ENCODE measurements at places on chromosomes 4 and X.

DNA sequence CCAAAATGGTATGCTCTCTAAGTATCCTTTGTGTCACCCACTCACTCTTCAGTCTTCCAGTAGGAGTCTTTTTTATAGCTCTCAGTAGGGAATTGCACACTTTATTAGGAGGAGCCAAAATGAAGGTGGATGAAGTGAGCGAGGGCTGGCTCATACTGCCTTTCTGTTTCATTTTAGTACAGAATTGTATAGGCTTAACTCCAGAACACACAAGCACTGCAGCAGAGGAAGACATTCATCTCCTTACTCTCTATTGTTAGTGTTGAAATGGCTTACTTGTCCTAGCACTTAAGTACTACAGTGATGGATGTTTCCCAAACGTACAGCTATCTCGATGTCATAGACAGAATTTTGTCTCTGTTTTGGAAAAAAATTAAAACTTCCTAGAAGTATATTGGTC, 327.3 kb upstream of the ATOH1 start:
- no peak for DNase-seq

- DNase-seq, result no peak
Measured at GRCh38 chr4:123997776-123998449, 601.3 kb downstream of the SPRY1 start.

- no peak for DNase-seq
Measured at GRCh38 chr4:117135634-117136354, 50.4 kb upstream of the TRAM1L1 start.

GRCh38 chrX:40078489-40079227, 19.1 kb downstream of the BCOR start:
- no peak for DNase-seq

DNA sequence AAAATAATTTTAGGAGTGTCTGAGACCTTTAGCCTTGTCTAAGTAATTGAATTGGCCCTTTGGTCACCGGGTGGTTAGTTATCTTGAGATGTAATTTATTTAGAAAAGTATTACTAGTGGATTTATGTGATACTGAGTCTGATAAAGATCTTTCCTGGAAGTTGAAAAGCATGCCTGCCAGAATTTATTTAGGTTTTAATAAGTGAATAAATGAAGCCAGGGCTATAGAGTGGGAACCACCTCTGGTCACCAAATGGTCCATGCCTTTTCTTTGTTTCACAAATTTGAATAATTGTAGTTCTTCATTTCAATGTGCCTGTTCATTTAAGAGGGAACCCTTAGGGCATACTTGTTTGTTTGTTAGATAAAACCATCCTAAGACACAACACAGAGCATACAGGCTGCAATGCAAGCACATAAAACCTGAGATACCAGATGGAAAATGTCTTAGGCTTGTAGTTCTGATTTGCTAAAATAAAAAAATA, 627.8 kb downstream of the ADGRL3 start:
- no peak for DNase-seq

DNA sequence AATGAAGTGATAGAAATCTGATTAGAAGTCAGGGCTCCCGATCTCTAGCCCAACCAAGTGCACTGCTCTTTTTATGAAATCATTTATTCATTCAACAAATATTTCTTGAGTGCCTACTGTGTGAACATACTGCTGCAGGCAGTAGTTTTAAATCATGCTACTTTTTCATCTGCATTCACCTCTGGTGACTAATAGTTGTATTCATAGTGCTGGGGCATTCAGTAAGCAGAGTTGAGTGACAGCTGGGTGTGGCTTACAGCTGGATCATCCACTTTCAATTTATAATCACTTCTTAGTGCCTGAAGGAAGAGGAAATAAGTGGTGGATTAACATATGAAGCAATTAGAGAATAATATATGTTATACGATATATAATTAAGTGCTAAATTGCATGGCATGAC, 94.1 kb upstream of the HPRT1 start:
- no peak for DNase-seq

- DNase-seq, result peak; percentile 10
Measured at GRCh38 chr4:118352843-118353533, at the start of gene PRSS12. Gene PRSS12, minus strand, starts transcription at chr4:118353003. Its CDS starts 283 bp downstream, at chr4:118352720.

- no peak for DNase-seq
Measured at GRCh38 chr4:5592272-5592671, 116.1 kb downstream of the EVC2 start.

DNA sequence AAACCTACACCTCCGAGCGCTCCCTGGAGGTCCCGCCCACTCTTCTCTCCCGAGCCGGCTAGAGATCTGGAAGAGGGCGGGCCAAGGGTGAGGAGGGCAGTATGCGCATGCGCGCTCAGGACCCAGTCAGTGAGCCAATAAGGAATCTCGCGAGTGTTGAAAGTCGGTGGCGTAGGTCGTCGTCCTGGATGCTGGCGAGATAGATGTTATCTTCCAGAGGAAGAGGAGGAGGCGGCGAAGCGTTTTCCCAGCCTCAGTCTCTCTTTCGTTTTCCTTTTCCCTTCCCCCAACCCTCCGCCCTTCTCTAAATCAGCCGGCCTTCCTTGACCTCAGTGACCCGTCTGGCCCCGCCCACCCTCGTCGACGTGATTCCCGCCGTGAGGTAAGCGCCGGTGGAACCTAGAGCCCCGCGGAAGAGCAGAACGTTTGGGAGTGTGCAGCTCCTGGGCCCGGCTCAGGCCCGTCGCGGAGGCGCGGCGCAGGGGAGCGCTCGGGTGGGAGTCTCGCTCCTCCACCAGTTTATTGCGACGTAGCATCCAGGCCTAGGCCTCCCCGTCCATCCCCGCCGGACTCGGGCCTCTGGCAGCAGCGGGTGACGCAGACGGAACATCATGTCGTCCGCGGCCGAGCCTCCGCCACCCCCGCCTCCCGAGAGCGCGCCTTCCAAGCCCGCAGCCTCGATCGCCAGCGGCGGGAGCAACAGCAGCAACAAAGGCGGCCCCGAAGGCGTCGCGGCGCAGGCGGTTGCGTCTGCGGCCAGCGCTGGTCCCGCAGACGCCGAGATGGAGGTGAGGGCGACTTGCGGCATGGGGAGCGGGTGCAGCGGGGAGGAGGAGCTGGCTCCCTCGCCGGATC, at the start of gene SMARCA5:
Gene SMARCA5 (plus strand): TSS at position 389 of the 855 bp plus-strand sequence. CDS start 223 bp downstream, at position 612.
- peak; percentile 96 for DNase-seq

GRCh38 chr4:71027611-71028010, 34.2 kb downstream of the DCK start:
- DNase-seq, result no peak

- DNase-seq, result no peak
Measured at GRCh38 chrX:11670316-11670715, 4.6 kb upstream of the ARHGAP6 start.

DNA sequence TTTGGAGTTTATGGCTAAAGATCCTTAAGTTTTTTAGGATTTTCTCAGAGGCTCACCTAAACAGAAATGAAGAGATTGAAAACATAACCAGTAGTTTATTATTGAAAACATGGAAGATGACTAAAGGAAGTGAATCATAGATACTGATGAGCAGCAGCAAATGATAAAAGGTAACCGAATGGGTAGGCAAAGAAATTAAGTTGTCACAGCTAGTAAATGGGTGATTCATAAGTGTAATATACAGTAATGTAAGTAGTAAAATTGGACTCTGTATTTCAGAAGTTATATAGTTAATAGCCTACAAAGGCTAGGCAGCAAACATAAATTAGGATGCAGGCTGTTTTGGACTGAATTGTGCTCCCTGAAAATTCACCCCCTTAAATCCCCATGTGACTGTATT, 59.0 kb upstream of the ADGRA3 start:
- no peak for DNase-seq

DNA sequence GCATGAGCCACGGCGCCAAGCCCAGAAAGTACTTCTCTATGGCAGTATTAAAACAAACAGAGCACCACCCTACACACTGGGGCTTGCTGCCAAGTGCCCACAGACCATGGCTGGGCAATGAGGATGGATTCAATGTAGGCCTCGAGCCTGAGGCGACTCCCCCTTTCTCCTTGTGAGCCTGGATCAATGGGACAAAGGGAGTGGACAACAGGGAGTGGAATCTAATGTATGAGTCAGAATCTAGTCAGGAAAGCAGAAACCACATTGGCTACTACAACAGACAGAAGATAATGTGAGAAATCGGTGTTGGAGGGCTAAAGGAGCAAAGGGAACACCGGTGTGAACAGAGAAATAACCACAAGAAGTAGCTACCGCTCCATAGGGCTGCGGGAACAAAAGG, 37.7 kb upstream of the OCIAD2 start:
- no peak for DNase-seq

GRCh38 chr4:87088186-87088585, 132.2 kb downstream of the KLHL8 start:
- no peak for DNase-seq

DNA sequence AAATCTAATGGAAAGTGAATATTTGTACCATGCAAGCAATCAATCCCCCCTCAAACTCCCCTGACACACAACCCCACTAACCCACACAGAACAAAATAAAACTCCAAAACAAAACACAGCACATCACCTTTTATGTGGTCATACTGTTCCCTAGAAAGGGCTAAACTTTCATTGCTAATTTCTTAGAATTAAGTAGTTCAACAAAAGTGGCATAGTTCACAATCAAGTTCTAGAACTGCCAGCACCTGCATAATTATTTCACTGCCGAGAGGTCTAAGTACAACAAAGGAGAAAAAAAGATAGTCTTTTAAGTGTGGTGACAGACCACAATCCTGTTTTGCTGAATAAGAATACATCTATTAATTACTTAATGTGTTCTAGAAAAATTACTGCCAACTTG, 58.8 kb downstream of the AMMECR1 start:
- no peak for DNase-seq

GRCh38 chrX:63784902-63785707, at the start of gene ARHGEF9:
Gene ARHGEF9, minus strand, starts transcription at chrX:63785214. Its CDS starts 69 bp downstream, at chrX:63785145.
- no peak for DNase-seq

DNA sequence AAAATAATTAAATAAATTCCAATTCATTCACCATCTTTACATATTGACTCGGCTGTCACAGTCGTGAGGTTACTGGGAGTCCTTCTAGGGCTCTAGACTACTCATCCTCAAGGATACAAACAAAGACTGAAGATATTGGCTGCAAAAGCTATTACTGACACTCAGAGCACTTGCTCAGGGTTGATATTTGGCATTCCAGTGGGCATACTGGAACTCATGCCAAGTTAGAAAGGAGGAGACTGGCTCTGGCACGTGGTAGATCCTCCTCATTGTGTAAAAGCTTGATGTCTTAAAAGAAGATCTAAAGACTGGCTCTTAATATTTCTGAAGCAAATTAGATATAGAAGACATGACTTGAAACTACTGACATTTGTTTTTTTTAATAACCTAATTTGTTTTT, 172.7 kb downstream of the GPM6A start:
- DNase-seq, result no peak

GRCh38 chrX:37745835-37746217, 34.0 kb upstream of the CYBB start:
- no peak for DNase-seq

- no peak for DNase-seq
Measured at GRCh38 chr4:112895811-112896608, 153.4 kb upstream of the ANK2 start.

- DNase-seq, result no peak
Measured at GRCh38 chr4:99324979-99325378, 3.8 kb upstream of the ADH1B start.

GRCh38 chr4:24266951-24267722, 317.2 kb downstream of the DHX15 start:
- no peak for DNase-seq

DNA sequence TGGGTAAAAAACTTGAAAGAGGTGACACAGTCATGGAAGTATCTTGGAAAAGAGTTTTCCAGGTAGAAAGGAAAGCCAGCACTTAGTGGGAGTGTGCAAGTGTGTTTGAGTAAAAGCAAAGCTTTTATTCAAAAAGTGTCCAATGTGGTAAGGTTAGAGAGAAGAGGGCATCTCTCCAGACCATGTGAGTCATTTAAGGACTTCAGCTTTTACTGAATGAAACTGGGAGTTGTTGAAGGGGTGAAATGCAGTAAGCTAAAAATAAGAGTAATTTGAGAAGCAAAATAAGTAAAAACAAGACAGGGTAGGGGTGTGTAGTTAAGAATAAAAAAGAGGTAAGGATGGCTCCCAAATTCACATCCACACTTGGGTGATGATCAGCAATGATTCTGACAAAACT, 238.9 kb downstream of the SLC7A11 start:
- no peak for DNase-seq

DNA sequence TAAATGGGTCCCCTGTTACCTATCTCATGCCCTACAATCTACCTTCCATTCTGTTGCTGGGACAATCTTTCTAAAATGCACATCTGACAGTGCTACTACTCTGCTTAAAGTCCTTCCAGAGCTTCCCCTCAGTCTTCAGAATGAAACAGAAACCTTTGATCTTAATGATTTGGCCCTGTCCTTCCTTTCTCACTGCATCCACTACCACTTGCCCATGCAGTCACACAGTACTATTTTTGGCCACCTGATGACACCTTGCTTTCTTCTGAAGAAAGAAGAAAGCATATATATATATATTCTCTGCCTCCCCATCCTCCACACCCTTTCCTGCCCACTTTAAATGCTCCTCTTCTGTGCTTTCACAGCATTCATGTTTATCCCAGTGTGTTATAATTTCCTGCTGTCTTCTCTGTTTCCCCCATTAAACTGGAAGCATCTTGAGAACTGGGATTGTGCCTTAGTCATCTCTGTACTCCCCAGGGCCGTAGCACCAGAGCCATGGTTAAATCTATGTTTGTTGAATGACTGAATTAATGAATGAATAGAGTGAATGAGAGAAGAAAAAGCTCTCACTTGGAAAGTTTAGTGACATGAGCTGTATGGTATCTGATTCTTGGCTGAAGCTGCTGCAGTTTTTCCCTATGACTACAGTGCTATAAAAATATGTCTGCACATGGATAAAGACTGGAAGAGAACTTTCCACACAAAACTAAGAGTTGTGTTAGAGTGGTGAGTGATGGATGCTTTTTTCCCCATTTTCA, 56.2 kb downstream of the RTL9 start:
- DNase-seq, result no peak

- no peak for DNase-seq
Measured at GRCh38 chr4:6472008-6472386, 417 bp downstream of the PPP2R2C start.

DNA sequence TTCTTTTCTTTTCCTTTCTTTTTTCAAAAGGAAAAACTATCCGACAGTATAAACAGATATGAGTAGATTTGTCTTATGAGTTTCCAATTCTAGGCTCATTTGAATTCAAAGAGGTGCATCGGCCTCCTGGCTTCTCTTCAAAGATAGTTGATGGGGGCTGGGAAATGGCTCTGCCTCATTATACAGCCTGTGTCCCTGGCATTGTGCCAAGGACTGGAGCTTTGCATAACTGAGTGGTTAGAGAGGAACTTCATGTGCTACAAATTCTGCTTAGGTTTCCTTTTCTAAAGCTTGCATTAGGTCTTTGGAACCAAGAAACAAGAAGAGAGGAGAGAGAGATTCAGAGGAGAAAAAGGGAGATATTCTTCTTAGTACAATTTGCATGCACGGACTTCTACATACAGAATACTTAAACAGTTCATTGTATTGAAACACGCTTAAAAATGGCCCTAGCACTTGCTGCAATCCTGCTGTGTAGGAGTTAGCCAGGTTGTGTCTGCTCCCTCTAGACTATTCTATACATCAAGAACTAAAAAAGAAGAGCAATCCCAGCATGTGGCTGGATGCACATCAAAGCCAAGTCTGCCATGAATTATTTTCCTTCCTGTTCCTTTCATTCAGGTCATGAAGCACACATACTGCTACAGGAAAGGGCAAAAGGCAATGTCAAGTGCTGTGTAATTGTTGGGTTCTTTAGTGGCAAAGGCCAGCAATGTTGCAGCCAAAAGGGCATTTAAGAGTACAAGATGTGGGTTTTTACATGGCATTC, 70.9 kb downstream of the INTS12 start:
- DNase-seq, result no peak

- no peak for DNase-seq
Measured at GRCh38 chr4:30953799-30954198, 233.6 kb downstream of the PCDH7 start.

- DNase-seq, result no peak
Measured at GRCh38 chr4:88097301-88097700, 61.1 kb downstream of the ABCG2 start.

All from T-helper 1 cell (primary cell).